H54 (cell line): ENCODE measurements at places on chromosomes 3 and 15.

GRCh38 chr3:106745344-106746168, 631.7 kb upstream of the CCDC54 start:
- no peak for DNase-seq

DNA sequence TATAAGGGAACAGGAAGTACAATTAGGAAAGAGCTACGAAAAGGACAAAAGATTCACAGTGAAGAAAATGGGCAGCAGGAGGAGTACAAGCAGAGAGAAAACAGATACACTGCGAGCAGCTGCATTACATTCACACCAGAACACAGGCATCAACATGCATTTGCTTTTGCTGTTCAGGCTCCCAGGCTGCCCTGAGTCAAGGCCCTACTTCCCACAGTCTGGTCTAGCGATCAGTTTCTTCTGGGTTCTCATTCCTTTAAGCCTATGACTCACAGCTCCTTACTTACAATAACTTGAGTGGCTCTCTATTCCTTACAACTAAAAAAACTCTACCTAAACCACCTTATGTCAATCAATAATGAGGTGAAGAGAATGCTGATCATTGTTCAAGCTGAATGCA, 24.5 kb upstream of the ZNF445 start:
- no peak for DNase-seq

DNA sequence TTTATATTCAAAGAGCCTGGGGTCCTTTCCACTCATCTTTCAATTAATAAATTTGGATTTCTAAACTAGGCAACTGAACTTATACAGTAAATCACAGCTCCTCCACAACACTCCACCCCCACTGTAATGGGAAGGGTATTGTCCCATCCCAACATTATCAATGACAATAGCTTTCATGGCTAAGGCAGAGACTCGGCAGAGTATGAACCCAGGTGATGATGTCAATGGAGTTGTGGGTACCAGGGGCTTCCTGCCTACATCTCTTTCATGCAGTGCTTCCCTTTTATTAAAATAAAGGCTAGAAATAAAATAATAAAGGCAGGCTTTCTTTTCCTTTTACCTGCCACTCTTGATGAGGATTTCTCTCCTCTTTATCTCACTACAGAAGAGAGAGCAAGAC, 109.5 kb downstream of the ADAM10 start:
- no peak for DNase-seq

DNA sequence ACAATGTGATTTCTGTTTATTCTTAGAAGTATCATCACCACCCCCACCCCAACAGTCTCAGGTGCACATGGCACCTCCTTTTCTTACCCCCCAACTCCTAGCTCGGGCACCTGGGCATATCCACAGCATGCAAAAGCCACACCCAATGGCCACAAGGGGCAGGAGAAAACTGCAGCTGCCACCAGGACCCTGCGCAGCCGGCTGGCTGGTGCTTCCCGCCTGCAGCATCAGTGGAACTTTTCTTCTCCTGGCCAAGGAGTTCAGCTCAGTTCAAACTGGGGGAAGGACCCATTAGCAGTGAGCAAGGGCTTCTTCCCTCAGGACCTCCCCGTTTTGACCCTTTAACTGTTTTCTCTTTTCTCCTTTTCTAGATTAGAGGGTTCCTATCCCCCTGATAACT, 44.8 kb downstream of the TM4SF18 start:
- no peak for DNase-seq
